ENCODE measurements at places on chromosomes 4 and X.

DNA sequence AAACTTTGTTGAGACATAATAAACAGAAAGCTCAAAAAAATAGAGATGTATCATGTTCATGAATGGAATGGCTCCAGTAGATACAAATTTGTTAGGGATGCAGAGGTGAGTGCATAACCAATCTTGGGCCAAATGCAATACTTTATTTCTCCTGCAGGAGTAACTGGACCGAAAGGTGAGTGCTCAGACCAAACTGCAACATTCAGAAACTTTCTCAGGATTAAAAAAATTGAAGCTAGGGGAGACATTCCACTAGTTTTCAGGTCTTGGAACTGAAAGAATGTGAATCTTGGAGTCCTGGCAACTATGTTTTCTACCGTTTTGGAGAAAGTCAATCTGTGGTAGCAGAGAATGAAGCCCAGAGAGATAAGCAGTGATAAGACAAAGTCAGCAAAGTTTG lies 21.2 kb upstream of the LCORL start:
- DNase-seq = no peak

- no peak for DNase-seq
These were observed 169.6 kb downstream of the CORIN start for GRCh38 chr4:47668256-47668655.

- DNase-seq = no peak
These were observed 163.6 kb upstream of the KLF3 start for GRCh38 chr4:38500433-38500832.

GRCh38 chrX:47561659-47562151 lies 700 bp downstream of the ARAF start:
- DNase-seq = no peak

DNA sequence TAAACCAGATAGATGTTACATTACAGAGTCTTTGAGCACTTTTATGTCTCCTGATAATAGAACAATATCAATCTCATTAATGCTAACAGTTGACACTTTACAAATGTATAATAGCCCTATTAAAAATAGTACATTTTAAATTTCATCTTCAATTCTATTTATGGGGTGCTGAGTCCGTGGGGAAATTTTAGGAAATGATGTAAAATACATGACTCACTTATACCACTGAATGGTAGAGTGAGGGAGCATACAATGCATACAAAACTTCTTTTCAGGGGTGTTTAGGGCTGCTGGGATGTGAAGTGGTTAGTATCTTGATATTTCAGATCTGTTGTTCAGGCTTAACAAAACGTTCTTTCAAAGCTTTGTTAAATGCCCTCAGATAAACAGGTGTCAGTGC lies 696.2 kb downstream of the TRAM1L1 start:
- no peak for DNase-seq

GRCh38 chrX:149648932-149649331 lies 17.3 kb upstream of the TMEM185A start:
- no peak for DNase-seq
